ENCODE measurements at places on chromosomes 1 and 21. TPM values are rescaled to one million over a fixed set of nuclear protein-coding genes. Genes with fewer than 3 reads are reported as not detected.

The ASTN1 gene
- not detected for total RNA-seq

The FAM131C gene
- total RNA-seq: 0.42 TPM

The CHRNB2 gene
- not detected for total RNA-seq

The FCRL5 gene
- total RNA-seq: not detected

The HIPK1 gene
- 46.2 TPM for total RNA-seq

The AMPD1 gene
- not detected for total RNA-seq

The CLDN19 gene
- total RNA-seq: not detected

The FBLIM1 gene
- 106 TPM for total RNA-seq

GRCh38 chr1:107264561-107264960 lies 123.7 kb downstream of the NTNG1 start:
- H3K27ac ChIP-seq: no peak overlapping the region
- no peak overlapping the region for H3K4me3 ChIP-seq
- H3K36me3 ChIP-seq: peaks cover 4% of the 10 kb centered on the region

DNA sequence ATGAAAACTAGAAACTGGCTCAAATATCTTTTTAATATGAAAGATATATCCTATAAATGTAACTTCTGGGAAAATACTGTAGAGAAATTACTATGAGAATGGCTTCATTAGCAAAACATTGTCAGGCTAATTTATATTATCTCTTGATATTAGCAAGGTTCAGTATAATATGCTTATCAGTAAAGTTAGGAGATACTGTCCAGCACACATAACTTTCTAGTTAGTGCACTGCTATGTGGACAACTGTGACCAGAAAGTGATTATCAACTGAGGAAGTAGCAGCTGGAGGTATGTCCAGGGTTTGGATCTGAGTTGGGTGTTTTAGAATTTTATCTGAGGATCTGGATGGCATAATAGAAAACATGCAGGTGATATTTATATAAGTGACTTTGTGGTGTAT lies 7.5 kb downstream of the LRRC8C start:
- no peaks in the 10 kb centered on the region for H3K27me3 ChIP-seq
- H3K27ac ChIP-seq: no peak overlapping the region
- no peak for DNase-seq

- peak within 1 kb of the TSS; percentile 39 for H3K4me3 ChIP-seq
- peaks cover 28% of the 10 kb centered on the region for H3K27me3 ChIP-seq
- no peak for DNase-seq
Measured at GRCh38 chr21:37916310-37917051, at the start of gene KCNJ6. Gene KCNJ6, minus strand, starts transcription at chr21:37916457. Its CDS starts 75,775 bp downstream, at chr21:37840682.

DNA sequence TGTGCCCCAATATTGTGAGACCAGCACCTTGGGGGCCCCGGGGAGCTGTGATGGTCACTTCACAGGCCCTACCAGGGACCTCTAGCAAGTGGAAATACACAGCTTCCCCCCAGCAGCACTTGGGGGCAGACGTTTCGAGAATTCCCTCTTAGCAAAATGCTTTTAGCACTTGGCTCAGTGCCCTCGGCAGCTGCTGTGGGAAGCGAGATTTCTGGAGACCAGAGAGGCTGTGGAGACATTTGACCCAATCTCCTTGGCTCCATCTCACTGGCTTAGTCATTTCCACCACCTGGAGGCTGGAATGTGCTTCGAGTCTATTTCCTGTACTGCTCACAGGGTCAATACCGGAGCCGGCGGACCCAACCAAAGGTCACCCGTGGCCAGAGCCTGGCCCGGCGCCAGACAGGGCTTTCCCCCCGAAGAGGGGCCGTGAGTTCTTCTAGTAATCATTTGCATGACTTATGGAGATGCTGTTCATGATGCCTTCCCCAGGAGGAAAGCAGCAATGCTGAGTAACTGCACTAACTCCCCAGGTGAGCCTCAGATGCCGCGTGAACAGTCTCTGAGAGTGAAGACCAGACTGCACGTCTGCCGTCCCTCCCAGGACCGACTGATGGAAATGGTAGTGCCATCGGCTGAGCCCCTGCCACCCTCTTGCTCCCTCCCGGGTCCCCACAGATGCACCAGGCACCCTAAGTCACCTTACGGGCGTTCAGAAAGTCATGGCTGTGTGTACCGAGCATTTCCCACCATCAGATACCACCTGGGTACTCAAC lies 4.4 kb upstream of the C2CD2 start:
- peak; percentile 75 for DNase-seq
- H3K27ac ChIP-seq: peak overlapping the region; percentile 97
- H3K4me3 ChIP-seq: peak overlapping the region; percentile 71
- peaks cover 6% of the 10 kb centered on the region for H3K27me3 ChIP-seq
- peaks cover 73% of the 10 kb centered on the region for H3K4me1 ChIP-seq
- H3K36me3 ChIP-seq: no peaks in the 10 kb centered on the region

DNA sequence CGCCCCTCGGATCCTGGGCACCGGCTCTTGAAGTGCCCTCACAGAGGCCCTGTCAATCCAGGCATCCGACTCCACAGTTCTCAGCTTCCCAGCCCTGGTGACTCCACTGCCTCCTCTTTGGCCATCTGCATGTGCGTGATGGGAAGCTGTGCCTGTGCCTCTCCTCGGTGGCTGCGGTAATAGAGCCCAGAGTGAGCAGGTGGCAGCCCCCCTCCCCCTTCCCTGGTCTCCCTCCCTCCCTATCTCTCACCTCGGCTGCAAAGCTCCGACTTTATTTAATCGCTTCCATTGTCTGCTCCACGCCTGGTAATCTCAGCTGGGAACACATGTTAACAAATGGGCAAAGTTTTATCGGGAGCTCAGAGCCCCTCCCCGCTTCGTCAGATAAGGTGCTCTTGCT lies 91.9 kb downstream of the IGSF21 start:
- H3K36me3 ChIP-seq: no peaks in the 10 kb centered on the region
- no peaks in the 10 kb centered on the region for H3K4me1 ChIP-seq
- no peak overlapping the region for H3K27ac ChIP-seq

- H3K27me3 ChIP-seq: no peaks in the 10 kb centered on the region
- H3K4me3 ChIP-seq: no peak overlapping the region
- no peaks in the 10 kb centered on the region for H3K36me3 ChIP-seq
- H3K27ac ChIP-seq: no peak overlapping the region
Measured at GRCh38 chr1:189616893-189617292, 860.8 kb downstream of the BRINP3 start.

GRCh38 chr1:5969168-5969567 lies 23.1 kb downstream of the NPHP4 start:
- no peak overlapping the region for H3K4me3 ChIP-seq
- no peaks in the 10 kb centered on the region for H3K27me3 ChIP-seq
- no peak overlapping the region for H3K27ac ChIP-seq
- no peaks in the 10 kb centered on the region for H3K4me1 ChIP-seq
- no peaks in the 10 kb centered on the region for H3K36me3 ChIP-seq
- DNase-seq: no peak

DNA sequence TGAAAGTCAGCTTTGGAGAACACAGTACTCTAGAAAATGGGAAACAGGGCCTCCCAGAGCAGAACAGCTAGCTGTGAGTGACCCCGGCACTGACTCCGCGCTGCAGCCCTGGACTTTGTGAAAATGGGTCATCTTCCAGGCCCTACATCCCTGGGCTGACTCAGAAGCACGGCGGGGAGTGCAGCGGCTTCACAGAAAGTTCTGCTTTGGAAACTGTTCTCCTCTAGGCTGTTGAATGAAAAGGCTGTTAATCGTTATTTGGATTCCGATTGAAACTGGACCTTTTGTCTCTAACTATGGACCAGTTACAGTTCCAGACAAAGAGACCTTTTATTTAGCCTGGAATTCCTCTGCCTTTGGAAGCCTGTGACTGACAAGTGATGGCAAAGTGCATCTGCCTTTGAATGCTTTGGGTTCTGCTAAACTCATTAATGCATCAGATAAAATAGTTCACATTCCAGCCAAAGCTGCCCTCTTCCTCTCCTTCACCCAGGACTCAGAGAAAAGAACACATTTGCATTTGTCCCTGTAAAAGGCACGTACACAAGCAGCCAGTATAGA lies 144.9 kb upstream of the HOOK1 start:
- H3K4me3 ChIP-seq: peak overlapping the region; percentile 73
- peaks cover 45% of the 10 kb centered on the region for H3K4me1 ChIP-seq
- H3K27ac ChIP-seq: peak overlapping the region; percentile 87
- no peaks in the 10 kb centered on the region for H3K27me3 ChIP-seq
- H3K36me3 ChIP-seq: peaks cover 35% of the 10 kb centered on the region

- H3K27me3 ChIP-seq: no peaks in the 10 kb centered on the region
- DNase-seq: peak; percentile 76
- H3K4me3 ChIP-seq: peak overlapping the region; percentile 7
- H3K36me3 ChIP-seq: peaks cover 3% of the 10 kb centered on the region
- peak overlapping the region; percentile 68 for H3K27ac ChIP-seq
Measured at GRCh38 chr1:162905174-162906158, 44.5 kb upstream of the CCDC190 start.

- peak overlapping the region; percentile 79 for H3K27ac ChIP-seq
- peaks cover 32% of the 10 kb centered on the region for H3K4me1 ChIP-seq
- peak; percentile 40 for DNase-seq
- peak overlapping the region; percentile 46 for H3K4me3 ChIP-seq
- no peaks in the 10 kb centered on the region for H3K27me3 ChIP-seq
Measured at GRCh38 chr1:200838676-200839445, 33.9 kb upstream of the GPR25 start.

DNA sequence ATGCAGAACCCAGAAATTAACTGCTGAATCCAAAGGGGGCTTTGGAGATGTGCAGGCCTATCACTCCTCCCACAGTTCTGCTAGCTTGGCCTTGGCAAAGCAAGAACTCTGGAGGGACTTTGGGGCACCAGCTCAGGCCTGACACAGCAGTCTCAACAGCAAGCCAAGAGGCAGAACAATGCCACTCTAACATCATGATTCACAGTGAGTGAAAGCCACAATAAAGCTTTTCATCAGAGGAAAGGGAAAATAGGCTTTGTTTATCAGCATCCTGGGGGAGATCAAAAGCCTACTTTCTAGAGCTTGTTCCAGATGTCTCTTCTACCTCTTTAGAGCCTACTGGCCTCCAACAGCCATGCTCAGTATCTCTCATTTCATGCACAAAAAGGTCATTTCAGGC lies 283.4 kb downstream of the KCNH1 start:
- peaks cover 2% of the 10 kb centered on the region for H3K27me3 ChIP-seq
- H3K27ac ChIP-seq: no peak overlapping the region
- no peak for DNase-seq

DNA sequence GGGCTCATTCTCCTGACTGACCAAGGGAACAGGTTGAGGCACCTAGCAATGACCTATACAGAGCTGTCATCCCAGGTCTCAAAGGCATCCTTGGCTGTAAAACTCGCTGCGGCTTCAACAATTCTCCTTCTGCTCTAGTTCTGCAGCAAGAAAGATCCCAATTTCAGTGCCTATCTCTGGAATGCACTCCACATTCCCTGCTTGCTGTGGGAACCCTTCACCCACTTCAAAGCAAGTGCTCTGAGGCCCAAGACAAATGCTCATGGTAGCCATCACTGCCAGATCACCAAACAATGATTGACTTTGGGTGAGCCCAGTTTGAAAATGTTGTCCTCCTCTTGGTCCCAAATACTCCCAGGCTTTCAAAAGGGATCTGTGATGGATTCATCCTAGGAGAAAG lies 37.7 kb upstream of the FMO3 start:
- no peak for DNase-seq
- no peaks in the 10 kb centered on the region for H3K36me3 ChIP-seq
- H3K4me3 ChIP-seq: no peak overlapping the region
- no peak overlapping the region for H3K27ac ChIP-seq
- peaks cover 2% of the 10 kb centered on the region for H3K27me3 ChIP-seq

DNA sequence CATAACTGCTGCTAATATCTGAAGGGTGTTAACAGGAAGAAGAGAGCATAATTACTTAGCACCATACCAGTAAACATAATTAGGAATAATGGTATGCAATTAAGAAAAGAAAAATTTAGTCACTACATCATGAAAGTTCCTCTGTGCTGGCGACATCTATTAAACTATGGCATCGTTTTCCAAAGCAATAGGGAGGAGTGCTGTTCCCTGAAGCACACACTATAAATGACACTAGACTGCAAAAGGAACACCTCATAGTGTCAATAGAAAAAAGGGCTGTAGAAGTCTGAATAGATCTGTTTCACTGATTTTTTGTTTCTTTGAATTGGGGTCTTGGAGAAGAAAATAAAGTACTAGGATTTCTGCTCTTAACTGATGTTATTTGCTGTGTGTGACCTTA lies 773.6 kb upstream of the B3GALT2 start:
- H3K36me3 ChIP-seq: no peaks in the 10 kb centered on the region
- no peak for DNase-seq
- no peaks in the 10 kb centered on the region for H3K27me3 ChIP-seq
- H3K4me3 ChIP-seq: no peak overlapping the region
- H3K27ac ChIP-seq: no peak overlapping the region

DNA sequence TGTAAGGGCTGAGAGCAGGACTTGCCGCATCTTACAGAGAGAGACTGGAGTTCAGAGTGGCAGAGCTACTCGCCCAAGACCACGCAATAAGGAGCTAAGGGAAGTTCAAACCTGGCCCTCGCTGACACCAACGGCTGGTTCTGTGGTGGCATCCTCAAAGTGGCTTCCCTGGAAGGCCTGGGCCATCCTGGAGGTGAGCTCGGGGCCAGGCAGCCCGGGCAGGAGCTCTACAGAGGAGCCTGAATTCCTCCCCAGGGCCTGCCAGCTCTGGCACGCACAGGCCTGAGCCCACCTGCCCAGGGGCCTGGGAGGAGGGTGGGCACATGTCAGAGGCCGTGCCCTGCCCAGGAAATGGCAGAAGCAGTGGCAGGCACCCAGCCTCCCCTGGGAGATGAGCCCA lies 68.6 kb downstream of the MEGF6 start:
- peak overlapping the region; percentile 98 for H3K27ac ChIP-seq
- peak overlapping the region; percentile 71 for H3K4me3 ChIP-seq
- no peak for DNase-seq
- H3K4me1 ChIP-seq: peaks cover 31% of the 10 kb centered on the region

- no peaks in the 10 kb centered on the region for H3K4me1 ChIP-seq
- peaks cover 1% of the 10 kb centered on the region for H3K27me3 ChIP-seq
- H3K27ac ChIP-seq: no peak overlapping the region
- no peaks in the 10 kb centered on the region for H3K36me3 ChIP-seq
Measured at GRCh38 chr1:242788771-242789170, 264.3 kb upstream of the PLD5 start.

GRCh38 chr1:202107321-202107761 lies 15.4 kb upstream of the GPR37L1 start:
- H3K36me3 ChIP-seq: no peaks in the 10 kb centered on the region
- H3K27ac ChIP-seq: no peak overlapping the region
- no peak for DNase-seq
- H3K4me1 ChIP-seq: peaks cover 17% of the 10 kb centered on the region

- peaks cover 67% of the 10 kb centered on the region for H3K4me1 ChIP-seq
- H3K4me3 ChIP-seq: no peak overlapping the region
- no peaks in the 10 kb centered on the region for H3K27me3 ChIP-seq
Measured at GRCh38 chr1:115219927-115220326, 118.1 kb downstream of the NGF start.

DNA sequence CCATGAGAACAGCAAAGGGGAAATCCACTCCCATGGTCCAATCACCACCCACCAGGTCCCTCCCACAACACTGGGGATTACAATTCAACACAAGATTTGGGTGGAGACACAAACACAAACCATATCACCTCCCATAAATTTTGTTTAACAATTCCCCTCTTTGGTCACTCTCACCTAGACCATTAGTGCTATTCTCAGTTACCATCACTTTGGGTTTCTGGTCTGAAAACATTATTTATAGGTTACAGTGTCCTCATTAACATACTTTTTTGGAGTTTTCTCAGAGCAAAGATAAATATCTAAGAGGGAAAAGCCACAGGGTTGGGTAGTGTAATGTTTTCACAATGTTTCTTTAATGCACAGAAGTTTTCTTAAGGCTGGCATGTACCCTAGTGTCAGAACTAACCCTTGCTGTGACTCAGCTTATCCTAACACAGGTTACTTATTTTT lies 47.7 kb upstream of the DNAH14 start:
- H3K27ac ChIP-seq: no peak overlapping the region
- peaks cover 4% of the 10 kb centered on the region for H3K36me3 ChIP-seq
- H3K27me3 ChIP-seq: peaks cover 35% of the 10 kb centered on the region
- DNase-seq: no peak
- H3K4me3 ChIP-seq: no peak overlapping the region
- H3K4me1 ChIP-seq: peaks cover 48% of the 10 kb centered on the region

GRCh38 chr1:91741301-91741700 lies 144.7 kb downstream of the TGFBR3 start:
- H3K27ac ChIP-seq: peak overlapping the region; percentile 56
- peaks cover 31% of the 10 kb centered on the region for H3K36me3 ChIP-seq
- H3K4me3 ChIP-seq: no peak overlapping the region
